Hematopoietic multipotent progenitor cell treated with erythropoietin and hydrocortisone succinate and interleukin-3 and kit ligand, for 6 days (in vitro differentiated cells): ENCODE measurements at places on chromosomes 16 and 17.

GRCh38 chr16:2024032-2024420, 2.7 kb upstream of the NHERF2 start:
- DNase-seq, result no peak

DNA sequence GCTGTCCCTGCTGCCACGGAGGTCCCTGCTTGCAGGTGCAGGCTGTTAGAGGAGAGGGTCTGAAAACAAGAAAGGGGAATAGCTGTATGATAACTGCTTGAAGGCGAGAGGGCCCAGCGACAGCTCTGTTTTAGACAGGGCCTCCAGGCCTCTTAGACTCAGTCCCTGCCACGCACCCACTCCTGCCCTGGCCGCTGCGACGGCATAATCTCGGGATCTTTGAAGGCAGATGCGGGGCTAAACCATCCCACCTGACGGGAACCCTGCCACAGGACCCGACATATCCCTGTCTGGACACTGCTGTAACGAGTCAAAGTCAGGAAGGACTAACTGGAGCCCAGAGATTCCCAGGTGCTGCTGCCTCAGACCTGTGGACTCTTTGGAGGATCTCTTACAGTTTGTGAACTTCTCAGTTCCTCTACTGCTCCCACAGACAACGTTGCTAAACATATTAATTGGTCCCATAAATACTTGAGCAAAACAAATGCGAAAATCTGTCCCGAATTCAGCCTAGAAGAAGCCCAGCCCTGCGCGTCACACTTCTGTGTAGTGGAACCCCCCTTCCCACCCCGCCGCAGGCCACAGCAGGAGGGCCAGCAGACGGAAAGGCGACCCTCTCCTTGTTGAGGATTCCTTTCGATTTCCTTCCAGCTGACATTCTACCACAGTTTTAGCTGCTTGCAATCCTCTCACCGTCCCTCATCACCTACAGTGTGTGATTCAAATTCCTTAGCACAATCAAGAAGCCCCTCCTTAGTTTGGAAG, 998 bp upstream of the TMEM11 start:
- no peak for DNase-seq

DNA sequence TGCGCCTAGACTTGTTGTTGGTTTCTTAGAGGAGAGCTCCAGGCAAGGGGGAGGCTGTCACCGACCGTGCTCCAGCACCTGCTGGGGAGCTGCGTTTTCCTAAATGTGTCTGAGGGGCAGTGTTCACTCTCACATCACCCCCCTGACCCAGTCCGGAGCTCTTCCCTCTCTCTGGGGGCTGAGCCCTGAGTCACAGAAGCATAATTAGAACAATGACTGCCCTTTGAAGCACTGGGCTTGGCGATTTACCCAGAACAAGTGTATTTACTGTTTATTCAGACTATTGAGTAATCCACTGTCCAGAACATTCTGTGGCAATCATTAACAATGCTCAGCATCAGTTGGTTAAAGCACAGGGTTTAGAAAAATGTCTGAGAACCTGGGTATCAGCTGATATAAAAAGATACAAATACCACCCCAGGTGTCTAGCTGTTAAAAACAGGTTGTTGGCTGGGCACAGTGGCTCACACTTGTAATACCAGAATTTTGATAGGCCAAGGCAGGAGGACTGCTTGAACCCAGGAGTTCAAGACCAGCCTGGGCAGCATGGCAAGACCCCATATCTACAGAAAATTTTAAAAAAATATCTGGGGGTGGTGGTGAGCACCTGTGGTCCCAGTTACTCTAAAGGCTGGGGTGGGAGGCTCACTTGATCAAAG, 8.1 kb downstream of the CES4A start:
- DNase-seq, result no peak

DNA sequence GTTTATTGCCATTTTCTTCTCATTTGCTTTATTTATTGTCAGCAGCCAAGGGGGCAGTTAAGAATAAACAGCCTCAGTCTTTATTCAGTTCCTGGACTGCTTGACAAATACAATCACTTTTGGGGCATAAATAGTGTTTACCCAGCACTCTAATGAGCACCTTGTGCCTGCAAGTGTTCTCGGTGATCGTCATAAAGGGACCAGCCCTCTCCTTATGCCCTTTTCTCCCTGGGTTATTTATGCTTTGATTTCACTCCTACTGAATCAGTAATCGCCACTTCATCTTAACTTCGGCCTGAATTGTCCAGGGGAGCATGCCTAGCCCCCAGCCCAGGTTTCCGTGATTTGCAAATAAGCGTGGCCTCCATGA, 55.7 kb upstream of the CACNG5 start:
- DNase-seq, result no peak
